ENCODE measurements at places on chromosomes 4 and X.

GRCh38 chrX:50768801-50769200, 45.2 kb downstream of the SHROOM4 start:
- no peak for DNase-seq

DNA sequence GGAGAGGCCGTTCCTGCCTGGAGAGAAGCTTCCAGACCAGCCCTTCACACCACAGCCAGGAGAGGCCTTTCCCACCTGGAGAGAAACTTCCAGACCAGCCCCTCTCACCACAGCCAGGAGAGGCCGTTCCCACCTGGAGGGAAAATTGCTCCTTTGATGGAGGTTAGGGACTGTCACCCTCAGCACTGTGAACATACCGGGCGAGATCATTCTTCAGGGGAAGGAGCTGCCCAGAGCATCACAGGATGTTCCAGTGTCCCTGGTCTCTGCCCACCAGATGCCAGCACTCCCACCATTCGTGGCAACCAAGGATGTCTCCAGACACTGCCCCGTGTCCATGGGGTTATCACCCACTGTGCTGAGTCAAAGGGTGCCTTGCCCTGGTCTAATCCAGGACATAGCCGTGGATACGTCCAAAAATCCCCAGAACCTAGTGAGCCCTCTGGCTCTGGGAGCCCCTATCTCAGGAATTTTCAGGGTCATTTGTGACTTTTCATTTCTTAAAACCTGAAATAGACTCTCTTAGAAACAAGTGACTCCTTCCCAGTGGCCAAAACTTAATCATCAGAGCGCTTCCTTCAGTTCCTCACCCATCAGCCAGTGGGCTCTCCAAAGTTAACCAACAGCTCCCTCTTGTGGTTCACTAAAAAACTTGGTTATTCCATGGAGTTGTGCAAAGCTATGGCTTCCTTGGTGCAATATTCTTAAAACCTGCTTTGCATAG, 80.2 kb downstream of the CRMP1 start:
- no peak for DNase-seq

GRCh38 chr4:129254526-129254925, 158.6 kb downstream of the C4orf33 start:
- DNase-seq = no peak

- DNase-seq = no peak
Measured at GRCh38 chr4:184860018-184860779, 34.4 kb upstream of the ACSL1 start.

DNA sequence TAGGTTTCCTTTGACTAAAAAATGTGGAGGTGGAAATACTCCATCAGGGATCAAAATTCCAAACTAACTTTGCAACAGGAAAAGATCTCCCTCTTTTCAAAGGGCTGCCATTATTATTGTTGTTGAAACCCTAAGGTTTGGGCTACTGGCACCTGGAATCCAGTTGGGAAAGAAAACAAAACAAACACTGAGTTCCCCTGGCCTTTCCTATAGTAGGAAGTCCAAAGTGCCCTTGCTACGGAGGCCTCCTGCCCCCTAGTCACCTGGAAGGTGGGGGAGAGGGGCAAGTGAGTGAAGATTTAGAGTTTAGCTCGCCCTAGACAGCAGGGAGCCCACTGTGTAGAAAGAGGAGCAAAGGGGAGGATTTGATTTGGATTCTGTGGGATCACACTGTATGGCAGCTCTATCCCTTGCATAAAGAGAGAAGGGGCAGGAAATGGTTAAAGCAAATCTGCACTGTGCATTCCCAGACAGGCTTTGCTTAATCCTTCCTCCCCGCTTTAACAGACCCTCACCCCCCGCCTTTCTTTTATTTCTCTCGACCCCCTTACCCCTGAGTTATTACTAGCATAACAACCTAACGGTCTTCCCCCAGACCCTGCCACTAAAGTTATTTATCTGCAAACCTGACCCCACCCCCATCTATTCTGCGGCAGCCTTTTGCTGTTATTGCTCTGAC, 627 bp upstream of the FAT4 start:
- DNase-seq = no peak

DNA sequence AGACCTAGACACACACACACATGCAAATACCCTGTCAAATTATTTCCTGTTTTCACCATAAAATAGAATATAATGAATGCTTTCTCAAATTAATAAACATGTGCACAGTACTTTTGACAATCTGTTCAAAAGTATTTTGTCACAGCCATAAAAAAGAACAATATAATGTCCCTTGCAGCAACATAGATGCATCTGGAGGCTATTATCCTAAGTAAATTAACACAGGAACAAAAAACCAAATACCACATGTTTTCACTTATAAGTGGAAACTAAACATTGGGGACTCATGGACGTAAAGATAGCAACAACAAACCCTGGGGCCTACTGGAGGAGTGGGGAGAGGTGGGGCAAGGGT, 15.5 kb downstream of the RAB40A start:
- DNase-seq = no peak
